ENCODE measurements at places on chromosomes 1 and 21.
A peak's percentile ranks its signal among the peaks of the same experiment; 100 is the strongest.

DNA sequence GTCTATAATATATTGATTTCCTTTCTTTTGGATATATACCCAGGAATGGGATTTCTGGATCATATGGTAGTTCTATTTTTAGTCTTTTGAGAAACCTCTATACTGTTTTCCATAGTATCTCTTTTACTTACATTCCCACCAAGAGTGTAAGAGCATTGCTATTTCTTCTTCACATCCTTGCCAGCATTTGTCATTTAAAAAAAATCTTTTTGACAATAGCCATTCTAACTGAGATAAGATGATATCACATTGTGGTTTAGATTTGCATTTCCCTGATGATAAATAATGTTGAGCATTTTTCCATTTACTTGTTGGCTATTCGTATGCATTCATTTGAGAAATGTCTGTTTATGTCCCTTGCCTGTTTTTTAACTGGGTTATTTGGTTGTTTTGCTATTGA lies 467.4 kb downstream of the COL11A1 start:
- no peak for DNase-seq

DNA sequence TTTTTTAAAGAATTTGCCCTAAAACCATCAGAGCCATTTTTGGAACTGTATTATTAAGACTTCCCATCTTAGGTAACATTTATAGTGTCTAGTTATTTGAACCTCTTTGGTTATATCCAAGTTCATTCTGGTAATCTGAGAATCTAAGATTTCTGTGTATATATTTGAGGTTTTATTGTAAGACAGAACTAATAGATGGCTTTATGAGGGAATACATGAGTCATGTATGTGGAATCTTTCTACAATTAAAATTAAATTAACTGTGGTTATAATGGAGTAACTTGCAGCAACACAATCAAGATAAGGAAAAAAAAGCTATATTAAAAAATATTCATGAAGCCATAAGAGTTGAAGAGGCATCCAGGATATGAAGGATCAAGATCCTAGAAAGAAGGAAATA lies 92.1 kb downstream of the UBE2U start:
- no peak for DNase-seq

DNA sequence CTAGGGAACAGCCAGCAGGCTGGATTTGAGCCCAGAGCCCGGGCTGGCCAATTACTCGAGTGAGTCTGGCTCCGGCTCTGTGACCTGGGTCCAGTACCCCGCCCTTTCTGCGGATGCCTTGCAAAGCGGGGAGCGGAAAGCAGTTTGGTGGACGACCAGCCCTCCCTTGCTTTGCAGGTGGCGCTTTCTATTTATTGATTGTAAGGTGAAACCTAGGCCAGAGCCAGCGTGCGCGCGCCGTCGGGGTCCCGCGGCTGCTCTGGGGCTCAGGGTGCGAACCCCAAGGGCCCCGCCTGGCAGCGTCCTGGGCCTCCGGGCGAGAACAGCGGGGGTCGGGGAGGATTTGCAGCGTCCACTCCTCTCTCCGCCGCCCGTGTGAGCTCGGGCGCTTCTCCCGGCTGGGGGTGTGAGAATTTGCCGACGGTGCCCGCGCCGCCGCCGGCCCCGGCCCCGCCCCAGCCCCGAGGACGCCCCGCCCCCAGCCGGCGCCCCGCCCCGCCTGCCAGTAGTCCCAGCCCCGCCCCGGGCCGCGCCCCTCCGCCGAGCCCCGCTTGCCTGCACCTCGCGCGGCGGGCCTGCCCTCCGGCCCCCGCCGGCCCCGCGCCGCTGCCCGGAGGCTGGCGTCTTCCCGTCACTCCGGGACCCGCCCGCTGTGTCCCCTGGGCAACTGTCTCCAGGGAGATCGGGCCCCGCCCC lies 37.6 kb downstream of the PIK3CD start:
- peak; percentile 79 for DNase-seq

GRCh38 chr1:7006996-7007871 lies 222.0 kb downstream of the CAMTA1 start:
- no peak for DNase-seq

- no peak for DNase-seq
Measured at GRCh38 chr1:51222136-51222787, 13.8 kb upstream of the RNF11 start.

- DNase-seq = no peak
Measured at GRCh38 chr1:38577385-38577784, 282.2 kb downstream of the RRAGC start.

GRCh38 chr1:212775241-212775640 lies 16.3 kb downstream of the NSL1 start:
- no peak for DNase-seq

- DNase-seq = no peak
Measured at GRCh38 chr21:19553919-19554615, 1150.5 kb upstream of the TMPRSS15 start.

GRCh38 chr1:25568834-25569596 lies 25.6 kb downstream of the LDLRAP1 start:
- DNase-seq = no peak

DNA sequence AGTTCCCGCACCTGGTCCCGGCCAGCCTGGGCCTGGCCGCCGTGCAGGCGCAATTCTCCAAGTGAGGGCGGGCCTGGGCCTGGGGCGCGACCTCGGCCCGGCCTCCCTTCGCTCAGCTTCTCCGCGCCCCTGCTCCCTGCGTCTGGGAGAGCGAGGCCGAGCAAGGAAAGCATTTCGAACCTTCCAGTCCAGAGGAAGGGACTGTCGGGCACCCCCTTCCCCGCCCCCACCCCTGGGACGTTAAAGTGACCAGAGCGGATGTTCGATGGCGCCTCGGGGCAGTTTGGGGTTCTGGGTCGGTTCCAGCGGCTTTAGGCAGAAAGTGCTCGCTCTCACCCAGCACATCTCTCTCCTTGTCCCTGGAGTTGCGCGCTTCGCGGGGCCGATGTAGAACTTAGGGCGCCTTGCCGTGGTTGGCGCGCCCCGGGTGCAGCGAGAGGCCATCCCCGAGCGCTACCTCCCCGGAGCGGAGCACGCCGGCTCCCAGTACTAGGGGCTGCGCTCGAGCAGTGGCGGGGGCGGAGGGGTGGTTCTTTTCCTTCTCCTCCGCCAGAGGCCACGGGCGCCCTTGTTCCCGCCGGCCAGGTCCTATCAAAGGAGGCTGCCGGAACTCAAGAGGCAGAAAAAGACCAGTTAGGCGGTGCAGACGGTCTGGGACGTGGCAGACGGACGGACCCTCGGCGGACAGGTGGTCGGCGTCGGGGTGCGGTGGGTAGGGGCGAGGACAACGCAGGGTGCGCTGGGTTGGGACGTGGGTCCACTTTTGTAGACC lies 1.2 kb downstream of the OLIG1 start:
- DNase-seq = no peak

DNA sequence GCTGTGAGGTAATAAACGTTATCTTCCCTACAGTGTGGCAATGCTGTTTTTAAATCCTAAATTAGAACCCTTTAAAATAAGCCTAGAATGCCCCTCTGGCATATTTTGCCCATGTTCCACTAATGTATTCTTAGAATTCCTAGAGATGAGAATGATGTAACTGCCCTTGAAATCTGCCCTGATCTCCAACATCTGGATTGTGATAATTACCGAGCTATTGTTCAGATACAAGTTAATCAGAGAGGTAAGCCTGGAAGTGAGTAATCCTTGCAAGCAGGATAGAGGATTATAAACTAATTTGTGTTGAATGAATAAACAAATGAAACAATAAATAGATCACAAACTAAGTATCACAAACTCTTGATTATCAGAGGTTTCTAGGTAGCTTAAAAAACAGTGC lies 107.8 kb upstream of the DMRTA2 start:
- DNase-seq = no peak

DNA sequence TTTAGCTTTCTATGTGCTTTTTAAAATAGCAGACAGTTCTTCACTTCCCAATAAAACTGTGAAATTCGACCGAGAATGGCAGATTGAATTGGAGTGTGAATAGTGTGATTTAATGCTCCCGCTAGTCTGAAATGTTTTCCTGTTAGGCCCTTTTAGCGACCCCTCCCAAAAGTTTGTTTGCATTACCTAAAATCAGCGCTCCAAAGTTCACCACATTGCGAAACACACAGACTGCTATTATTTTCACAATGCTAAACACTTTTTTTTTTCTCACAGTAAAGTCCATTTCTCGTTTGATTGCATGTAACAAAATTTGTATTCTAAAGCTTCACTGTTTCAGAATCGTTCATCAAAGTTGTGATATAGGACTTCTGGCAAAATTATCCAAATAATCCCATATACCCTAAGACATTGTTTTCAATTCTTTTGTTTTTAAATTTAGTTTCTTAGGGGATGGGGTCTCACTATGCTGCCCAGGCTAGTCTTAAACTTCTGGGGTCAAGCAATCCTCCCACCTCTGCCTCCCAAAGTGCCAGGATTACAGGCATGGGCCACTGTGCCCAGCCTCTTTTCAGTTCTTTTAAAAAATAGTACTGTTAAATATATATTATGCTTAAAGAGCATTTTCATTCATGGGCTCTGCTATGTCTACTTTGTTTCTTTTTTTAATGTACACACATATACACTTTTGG lies 76.5 kb upstream of the USH2A start:
- no peak for DNase-seq

- no peak for DNase-seq
Measured at GRCh38 chr21:46424621-46425020, 34.1 kb upstream of the DIP2A start.

GRCh38 chr1:202274611-202275010 lies 67.1 kb downstream of the UBE2T start:
- DNase-seq = no peak

All from stimulated activated CD4-positive, alpha-beta T cell treated with anti-CD3 and anti-CD28 coated beads, Interleukin-1b, Interleukin-23, amount 100 ng/mL, for 4 hours (primary cell).